ENCODE measurements at places on chromosomes 3 and 15. TPM values are rescaled to one million over a fixed set of nuclear protein-coding genes. Genes with fewer than 3 reads are reported as not detected.

C3orf85 gene
- not detected for total RNA-seq

CHDH gene
- 1.4 TPM for total RNA-seq

GOLGA8R gene
- total RNA-seq, result 0.74 TPM

CCDC14 gene
- 106 TPM for total RNA-seq

PLA2G4E gene
- total RNA-seq, result not detected

ABHD5 gene
- total RNA-seq, result 7.9 TPM

GATA2 gene
- total RNA-seq, result not detected

PLXND1 gene
- 4.7 TPM for total RNA-seq

IL16 gene
- 85.1 TPM for total RNA-seq

CAMKV gene
- 0.37 TPM for total RNA-seq

CAND2 gene
- total RNA-seq, result 4.1 TPM

COLQ gene
- total RNA-seq, result 0.42 TPM

CCDC39 gene
- total RNA-seq, result not detected

GUCA1C gene
- not detected for total RNA-seq
